ENCODE measurements at places on chromosomes 1 and 21. TPM values are rescaled to one million over a fixed set of nuclear protein-coding genes. Genes with fewer than 3 reads are reported as not detected.

- no peak for DNase-seq
Measured at GRCh38 chr1:69651656-69652055, 83.9 kb downstream of the LRRC7 start.

GRCh38 chr1:205248793-205249601 is 21.3 kb downstream of the TMCC2 start:
- peak; percentile 46 for DNase-seq

DNA sequence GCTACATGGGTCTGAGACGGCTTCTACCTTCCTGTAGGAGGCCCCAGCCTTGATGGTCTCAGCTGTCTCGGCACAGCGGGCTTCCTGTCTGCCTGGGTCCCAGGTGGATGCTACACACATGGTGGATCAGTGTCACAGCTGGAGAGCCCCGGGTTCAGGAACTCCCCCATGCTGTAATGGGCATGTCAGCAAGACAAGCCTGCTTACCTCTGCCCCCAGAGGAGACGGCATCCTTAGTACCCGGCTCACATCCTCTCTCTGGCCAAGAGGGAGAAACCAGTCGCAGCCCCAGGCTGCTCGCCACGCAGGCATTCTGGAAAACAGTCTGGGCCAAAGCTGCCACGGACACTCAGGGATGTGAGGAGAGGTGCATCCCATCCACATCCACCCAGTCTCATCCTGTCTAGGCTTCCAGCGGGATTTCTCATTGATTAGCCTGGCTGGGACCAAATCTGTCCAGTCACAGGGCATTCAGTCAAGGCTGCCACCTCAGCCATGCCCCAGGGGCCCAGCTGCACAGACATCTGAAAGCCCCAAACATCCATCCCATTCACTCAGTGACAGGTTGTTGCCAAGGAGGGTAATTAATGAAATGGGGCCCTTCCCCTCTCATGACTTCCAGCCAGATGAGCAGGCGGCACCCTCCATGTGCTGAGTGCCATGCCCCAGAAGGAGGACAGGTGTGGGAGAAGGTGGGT is 10.5 kb downstream of the SNAP47 start:
- no peak for DNase-seq

GRCh38 chr1:174359454-174359805 is 88.3 kb upstream of the GPR52 start:
- no peak for DNase-seq

The TDRD10 gene
- not detected for total RNA-seq

GRCh38 chr1:19436716-19437476 is 48.4 kb downstream of the CAPZB start:
- no peak for DNase-seq

The TNNT2 gene
- total RNA-seq: not detected

- DNase-seq: peak; percentile 70
Measured at GRCh38 chr1:36134505-36135329, 9.7 kb upstream of the COL8A2 start.

DNA sequence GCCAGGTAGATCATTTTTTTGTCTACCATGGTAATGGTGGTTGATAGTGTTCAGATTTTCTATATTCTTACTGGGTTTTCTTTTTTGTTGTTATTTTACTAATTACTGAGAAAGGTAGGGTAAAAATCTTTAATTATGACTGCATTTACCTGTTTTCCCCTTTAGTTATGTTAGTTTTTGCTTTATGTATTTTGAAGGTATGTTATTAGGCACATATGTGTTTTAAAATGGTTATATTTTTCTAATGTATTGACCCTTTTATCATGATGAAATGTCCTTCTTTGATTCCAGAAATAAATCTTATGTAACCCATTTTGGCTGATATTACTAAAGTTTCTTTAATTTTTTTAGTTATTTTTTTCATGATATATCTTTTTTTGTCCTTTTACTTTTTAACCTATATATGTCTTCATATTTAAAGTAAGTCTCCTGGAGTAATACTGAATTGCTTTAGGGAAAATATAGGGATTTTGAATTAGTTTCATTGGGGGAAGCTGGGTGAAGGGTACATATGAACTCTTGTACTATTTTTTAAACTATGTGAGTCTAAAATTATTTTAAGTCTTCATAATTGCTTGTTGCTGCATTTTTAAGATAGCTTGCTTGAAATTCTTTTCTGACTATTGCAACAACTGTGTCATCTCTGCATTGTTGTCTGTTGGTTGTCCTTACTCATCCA is 22.4 kb downstream of the SLC35A3 start:
- DNase-seq: no peak

The CLEC20A gene
- total RNA-seq: not detected

Measured in SJSA1 (cell line).